ENCODE measurements at places on chromosomes 1 and 21. TPM values are rescaled to one million over a fixed set of nuclear protein-coding genes. Genes with fewer than 3 reads are reported as not detected.
A peak's percentile ranks its signal among the peaks of the same experiment; 100 is the strongest.

- DNase-seq: no peak
These were observed 17.9 kb upstream of the L1TD1 start for GRCh38 chr1:62176597-62177312.

The KLHDC7A gene
- polyA plus RNA-seq: 1.4 TPM

GRCh38 chr1:17735348-17735747, 19.8 kb upstream of the ACTL8 start:
- no peak for DNase-seq

The MFAP2 gene
- 394 TPM for polyA plus RNA-seq

- no peak for DNase-seq
These were observed 7.2 kb downstream of the PGLYRP4 start for GRCh38 chr1:153341431-153341934.

DNA sequence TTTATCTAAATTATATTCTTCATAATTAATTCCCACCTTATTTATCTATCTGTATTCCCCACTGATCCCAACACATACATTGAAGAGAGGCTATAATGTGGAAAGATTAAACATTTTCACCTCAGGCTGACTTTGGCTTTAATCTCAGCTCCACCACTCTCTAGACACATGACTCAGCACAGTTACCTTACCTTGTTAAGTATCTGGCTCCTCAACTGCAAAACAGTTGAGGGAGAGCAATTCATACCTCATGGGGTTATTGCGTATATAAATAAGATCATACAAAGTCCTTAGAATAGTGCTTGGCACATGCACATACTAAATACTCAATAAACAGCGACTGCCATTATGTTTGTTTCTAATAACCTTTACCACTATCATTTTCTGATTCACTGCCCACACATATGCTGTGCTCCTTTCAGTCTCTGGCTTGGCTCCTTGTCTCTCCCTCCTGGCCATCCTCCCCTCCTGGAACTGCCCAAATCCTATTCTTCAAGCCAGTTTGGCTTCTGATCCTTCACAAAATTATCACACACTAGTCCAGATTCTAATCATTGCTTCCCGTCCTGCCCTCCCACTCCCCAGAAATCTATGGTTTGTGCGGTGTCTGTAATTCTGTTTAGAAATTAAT, 50.1 kb downstream of the BCL9 start:
- no peak for DNase-seq

DNA sequence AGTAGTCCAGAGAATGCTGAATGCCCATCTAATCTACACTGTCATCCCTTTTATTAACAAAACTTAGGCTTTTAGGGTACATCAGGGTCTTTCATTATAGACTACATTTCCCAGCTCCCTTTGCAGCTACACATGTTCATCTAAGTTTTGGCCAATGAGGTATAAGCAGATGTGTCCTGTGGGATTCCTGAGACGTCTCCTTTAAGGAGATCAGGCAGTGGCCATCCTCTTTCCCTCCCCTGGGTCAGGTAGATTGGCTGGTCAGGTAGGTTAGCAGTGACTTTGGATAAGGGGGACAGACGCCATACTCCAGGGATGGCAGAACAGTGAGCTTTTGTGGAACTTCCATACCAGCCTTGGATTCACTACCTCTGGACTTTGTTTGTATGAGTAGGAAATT, 188.3 kb downstream of the FGGY start:
- DNase-seq: no peak

DNA sequence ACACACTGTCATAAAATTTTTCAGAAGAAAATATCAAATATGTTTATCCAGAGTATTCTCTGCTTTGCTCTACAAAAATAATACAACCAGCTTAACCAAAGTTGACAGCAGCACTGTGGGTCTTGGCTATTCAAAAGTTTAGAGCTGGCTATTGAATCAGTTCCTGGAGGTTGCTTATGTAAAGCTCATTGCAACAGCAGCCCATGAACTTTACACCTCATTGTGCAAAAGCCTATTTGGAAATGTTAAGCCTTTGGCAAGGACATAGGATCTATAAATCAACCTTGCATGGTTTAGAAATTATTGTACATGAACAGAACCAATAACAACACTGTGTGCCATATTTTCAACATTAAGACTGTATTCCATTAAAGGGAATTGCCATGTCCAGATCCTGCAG, 714.9 kb downstream of the ADGRL2 start:
- DNase-seq: no peak

GRCh38 chr1:151001602-151002001, 5.1 kb downstream of the MINDY1 start:
- DNase-seq: no peak

DNA sequence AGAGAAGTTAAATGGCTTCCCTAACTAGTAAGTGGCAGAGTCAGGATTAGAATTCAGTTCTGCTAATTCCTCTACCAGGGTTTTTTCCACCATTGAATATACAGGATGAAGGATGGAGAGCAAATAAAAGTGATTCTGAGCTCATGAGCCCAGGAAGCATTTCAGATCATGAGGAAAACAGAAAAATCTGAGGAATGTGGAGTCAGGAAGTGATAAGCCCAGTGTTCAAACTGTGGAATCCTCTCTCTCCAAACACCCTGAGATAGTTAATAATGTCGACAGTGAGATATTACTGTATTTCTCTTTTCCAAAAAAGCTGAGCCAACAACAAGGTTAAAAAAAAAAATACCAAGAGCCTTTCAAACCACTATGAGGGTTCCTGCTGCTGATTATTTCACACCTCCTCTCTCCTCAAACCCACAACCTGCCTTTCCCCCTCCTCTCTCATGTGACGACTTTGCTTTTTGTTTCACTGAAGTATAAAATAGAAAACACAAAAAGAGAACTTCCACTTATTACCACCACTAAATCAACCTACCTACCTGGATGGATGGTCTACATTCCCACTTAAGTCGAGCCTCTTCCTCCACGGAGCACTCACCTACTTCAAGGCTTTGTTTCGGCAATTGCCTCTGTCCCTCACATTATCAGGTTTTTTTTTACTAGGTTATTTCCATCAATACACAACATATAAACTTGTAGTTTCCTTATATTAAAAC, 8.9 kb downstream of the SLAMF1 start:
- no peak for DNase-seq

DNA sequence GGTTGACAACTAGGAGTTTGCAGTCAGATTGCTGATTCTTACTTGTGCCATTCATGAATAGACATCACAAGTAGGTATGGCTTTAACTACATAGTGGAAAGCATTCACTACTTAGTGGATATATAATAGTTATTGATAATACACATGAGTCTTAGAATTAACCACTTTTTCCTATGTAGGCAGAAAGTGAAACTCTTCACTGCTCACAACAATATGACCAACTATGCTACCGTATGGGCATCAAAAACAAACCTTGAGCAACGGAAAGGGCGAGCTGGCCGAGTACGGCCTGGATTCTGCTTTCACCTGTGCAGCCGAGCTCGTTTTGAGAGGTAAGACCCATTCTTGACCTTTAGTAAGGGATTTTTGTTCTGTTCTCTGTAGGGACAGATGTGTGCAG, 38.7 kb downstream of the DHX9 start:
- no peak for DNase-seq

DNA sequence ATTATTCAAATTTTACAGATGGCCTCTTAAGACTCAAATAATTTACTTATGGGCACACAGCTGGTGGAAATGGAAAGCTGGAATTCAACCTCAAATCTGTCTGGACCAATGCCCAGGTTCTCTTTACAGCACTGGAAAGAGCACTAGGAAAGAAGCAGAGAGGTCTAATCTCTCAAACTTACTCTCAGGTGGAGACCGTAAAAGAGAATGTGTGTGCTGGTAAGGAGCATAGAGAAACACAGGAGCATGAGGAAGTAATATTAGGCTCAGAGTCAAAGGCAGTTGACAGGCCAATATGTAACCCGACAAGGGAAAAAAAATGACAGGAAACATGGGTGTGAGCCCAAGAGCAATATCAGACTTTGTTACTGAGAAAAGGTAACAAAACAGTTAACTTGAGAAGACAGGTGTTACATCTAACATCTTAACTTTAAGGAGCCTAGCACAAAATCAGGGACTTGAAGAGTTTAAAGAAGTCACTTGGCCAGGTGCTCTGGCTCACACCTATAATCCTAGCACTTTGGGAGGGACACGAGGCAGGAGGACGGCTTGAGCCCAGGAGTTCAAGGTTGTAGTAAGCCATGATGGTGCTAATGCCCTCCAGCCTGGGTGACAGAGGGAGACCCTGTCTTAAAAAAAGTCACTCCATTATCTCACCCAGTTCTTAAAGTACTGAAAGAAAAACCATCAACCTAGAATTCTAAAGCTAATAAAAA, 20.7 kb downstream of the PPP1R15B start:
- DNase-seq: no peak

DNA sequence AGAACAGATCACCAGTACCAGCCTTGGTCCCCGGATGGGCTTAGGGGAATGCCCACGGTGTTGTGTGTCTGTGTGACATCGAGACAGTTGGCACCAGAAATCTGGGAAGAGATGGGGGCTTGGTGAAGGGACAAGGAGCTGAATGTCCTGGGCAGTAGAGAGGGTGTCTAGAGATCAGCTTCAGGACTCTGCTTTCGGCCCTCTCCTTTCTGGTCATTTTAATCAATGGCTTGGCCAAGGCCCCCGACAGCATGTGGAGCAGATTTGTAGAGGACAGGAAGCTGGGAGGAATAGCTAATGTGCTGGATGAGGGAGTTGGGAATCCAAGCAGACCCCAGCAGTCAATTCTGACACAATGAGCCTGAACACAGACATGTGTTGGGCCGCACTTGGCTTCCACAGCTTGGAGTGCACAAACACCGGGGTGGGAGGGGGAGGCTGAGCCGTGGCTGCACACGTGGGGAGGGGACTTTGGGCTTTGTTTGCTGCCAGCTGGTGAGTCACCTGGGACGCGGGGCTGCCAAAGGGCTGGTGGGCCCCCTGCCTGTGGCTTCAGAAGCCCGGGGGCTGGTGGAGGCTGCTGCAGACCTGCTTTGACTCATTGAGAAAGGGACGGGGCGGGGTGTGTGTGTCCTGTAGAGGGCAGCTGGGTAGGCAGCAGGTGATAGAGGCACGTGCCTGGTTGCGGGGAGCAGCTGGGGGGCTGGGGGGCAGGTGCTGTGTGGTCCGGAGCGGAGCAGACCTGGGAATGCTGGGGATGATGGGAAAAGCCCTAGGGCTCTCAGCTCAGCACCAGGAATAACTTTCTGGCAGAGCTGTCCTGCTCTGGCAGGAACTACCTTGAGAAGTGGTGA, 20.9 kb downstream of the SLC1A7 start:
- no peak for DNase-seq

DNA sequence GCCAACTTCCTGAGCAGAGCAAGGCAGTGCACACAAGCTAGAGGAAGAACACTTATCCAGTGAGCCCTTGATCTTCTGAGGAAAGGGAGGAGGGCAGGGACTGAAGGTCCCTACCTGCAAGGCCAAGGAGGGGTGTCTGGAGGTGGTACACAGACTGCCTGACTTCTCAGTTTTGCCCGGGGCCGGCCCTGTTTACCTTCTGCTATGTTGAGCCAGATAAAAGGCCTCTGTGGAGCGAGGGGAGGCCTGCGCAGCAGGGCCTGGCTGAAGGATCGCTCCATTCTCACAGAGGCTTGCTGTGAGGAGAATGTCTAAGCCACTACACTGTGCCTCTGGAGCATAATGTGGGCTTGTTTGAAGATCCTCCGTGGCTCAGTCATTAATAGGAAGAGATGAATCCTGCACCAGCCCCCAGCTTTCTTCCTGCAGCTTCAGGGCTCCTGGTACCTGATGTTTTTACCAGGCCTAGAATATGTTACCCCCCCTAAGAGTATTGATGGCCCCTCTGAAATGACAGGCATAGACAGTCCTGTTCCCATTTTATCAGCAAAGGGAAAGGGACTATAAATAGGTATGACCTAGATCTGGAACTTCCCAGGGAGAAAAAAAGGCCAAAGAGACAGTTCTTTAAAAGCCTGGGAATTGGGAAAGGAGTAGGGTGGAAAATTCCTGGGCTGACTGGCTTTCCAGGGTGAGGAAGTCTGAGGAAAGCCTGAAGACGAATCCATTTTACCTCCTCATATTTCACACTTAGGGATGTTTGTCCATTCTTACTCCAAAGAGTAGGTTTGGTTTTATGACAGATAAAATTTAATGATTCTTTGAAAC, 4.7 kb downstream of the POGK start:
- peak; percentile 30 for DNase-seq

- no peak for DNase-seq
These were observed 15.2 kb downstream of the CASQ2 start for GRCh38 chr1:115753361-115753760.

The DAB1 gene
- polyA plus RNA-seq: 1.5 TPM

The KDF1 gene
- 6.4 TPM for polyA plus RNA-seq

DNA sequence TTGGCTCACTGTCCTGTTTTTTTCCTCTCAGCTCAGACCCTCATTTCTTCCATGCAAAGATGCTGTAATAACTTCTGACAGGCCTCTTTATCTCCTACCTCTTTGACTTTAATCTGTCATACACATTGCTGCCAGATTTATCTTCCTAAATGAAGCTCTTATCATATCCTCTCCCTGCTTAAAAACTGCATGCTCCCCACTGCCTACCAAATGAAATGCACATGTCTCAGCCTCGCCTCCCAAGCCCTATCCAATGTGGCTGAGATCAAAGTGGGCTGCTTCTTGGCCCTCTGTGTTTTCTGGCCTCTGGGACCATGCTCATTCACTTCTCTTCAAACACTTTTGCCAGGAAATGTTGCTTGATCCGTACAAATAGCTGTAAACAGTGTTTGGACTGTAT, 38.3 kb downstream of the IRF2BP2 start:
- no peak for DNase-seq

GRCh38 chr1:232880354-232880753, 70.1 kb upstream of the NTPCR start:
- no peak for DNase-seq

The MFSD2A gene
- polyA plus RNA-seq: 159 TPM

DNA sequence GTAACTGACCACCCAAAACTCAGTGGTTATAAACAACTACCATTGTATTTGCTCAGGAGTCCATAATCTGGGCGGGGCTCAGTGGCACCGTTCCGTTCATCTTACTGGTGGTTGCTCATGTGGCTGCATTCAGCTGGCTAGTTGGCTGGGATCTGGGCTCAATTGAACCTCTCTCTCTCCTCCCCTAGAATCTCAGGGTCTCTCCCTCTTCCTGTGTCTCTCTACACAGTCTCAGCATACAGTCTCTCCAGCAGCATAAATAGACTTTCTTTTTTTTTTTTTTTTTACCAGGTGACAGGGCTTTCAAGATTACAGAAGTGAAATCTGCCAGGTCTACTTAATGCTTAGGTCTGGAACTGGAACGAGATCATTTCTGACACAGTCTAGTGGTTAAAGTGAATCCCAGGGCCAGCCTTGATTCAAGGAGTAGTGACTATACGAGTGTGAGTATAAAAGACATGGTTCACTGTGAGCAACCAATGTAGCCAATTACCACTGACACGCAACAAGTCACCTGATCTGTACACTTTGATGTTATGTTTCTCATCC, 193.7 kb upstream of the ESRRG start:
- no peak for DNase-seq

Data from right lung (tissue), 10 donors.